Cerebellar cortex (tissue), 1 donor: ENCODE measurements at places on chromosomes 12 and 14.

DNA sequence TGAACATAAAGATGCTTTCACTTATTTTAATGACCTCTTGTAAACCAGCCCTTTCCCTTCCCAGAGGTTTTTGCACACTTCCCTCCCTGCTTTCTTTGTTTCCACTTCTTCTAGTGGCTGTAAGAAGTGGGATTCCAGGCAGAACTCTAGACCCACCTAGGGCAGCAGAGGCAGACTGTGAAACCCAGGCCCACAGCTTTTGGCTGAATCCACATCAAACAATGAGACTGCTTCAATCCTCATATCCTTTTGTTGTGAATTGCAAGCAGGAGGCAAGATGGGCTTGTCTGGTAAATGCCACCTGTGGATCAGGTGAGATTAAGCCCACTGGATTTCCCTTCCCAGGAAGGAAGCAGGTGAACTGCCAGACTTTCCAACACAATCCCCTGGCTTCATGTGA is 12.8 kb downstream of the CCDC177 start:
- DNase-seq, result no peak

DNA sequence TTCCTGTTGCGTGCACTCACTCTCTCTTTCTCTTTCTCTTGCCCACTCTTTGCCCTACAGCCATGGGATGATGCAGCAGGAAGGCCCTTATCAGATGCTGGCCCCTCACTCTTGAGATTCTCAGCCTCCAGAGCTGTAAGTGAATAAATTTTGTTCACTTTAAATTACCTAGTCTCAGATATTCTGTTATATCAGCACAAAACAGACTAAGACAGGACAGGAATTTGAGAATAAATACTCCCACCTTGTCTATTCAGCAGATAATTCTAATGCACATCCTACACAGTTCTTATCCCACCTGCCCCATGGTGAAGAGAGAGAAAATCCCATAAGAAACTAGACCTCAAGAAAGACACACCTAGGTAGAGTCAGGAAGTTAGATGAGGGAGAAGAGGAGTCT is 25.8 kb upstream of the G2E3 start:
- no peak for DNase-seq

DNA sequence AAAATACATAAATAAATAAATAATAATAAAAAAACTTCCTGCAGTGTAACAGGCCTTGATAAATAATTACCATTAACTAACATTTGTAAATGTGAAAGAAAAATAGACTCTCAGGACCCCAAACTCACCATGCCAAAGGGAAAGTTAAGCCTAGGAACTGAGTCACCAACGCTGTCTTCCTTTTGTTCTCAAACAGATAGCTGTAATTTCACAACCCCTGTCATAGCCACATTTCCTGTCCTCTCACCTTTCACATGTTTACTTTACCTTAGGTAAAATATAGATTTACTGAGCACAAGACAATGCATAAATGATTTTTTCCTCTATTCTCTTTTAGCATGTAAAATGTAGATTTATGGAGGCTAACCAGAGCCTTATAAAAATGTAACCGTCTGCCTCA is 35.9 kb upstream of the CHST11 start:
- no peak for DNase-seq

- peak; percentile 75 for DNase-seq
Observed at GRCh38 chr14:52950898-52951680, at the start of gene FERMT2. TSS of gene FERMT2 (minus strand) at chr14:52951050. CDS start at chr14:52950568, 482 bp downstream.

DNA sequence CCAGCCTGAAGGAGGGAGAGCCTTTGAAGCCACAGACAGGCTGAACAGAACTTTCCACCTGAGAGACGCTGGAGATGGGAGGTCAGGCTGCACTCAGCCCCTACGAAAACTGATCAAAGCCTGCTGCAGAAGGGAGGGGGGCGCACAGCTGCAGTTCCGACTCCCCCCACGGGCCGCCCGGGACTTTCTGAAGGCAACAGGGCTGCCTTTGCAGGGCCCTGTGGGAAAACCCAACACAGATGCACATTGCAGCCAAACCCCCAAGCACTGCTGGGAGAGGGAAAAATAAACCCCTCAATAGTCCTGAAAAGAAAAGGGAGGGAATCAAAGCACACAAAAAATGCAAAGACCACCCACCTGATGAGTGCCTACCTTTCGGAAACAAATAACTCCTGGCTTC is 290.6 kb downstream of the ZFP36L1 start:
- DNase-seq, result no peak

DNA sequence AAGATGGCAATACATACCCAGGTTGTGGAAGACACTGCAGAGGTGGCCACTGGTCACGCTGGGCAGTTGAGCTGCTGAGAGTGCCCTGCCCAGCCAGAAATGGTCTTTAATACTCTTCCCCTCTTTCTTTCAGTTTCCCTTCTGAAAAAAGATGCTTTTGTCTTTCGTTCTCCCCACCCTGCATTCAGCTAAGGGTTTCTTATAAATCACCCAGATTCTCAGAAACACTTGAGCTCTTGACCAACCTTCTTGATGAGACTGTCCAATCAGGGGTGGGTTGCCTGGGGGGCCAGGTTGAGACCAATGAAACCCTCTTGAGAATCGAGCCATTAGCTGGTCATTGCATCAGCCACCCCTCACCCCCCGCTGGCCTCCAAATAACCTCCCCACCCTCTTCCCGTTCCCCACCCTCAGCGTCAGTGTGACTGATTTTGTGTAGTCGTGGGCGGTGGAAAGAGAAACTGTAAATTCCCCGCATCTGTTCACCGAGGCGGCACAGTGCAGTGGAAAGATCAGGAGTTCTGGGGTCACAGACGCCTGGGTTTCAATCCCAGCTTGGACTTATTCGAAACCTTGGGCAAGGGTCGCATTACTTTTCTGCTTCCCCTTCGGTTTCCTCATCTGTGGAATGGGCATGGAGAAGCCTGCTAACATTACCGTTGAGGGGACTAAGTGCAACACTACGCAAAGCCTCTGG is 52.3 kb downstream of the SLC25A47 start:
- DNase-seq, result no peak
